T1000 (cell line): ENCODE measurements at places on chromosomes 2 and 18.

GRCh38 chr2:241189856-241190201 lies 1.4 kb downstream of the ANO7 start:
- DNase-seq, result no peak

DNA sequence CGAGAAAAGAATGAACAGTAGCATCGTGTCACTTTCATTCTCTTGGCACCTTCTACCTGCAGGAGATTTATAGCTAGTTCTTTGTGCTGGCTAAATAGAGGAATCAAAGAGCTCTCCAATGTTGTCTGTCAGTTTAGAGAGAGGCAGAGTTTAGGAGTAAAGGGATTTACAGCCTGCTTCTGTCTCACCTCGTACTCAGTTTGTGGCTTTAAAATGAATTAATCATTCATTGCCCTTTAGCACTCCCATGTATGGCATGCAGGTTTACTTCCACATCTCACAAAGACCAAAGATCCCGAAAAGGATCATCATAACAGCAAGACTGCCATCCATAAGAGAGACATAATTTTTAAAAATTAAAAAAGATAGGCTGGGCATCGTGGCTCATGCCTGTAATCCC lies 42.4 kb upstream of the ATL2 start:
- DNase-seq, result no peak

DNA sequence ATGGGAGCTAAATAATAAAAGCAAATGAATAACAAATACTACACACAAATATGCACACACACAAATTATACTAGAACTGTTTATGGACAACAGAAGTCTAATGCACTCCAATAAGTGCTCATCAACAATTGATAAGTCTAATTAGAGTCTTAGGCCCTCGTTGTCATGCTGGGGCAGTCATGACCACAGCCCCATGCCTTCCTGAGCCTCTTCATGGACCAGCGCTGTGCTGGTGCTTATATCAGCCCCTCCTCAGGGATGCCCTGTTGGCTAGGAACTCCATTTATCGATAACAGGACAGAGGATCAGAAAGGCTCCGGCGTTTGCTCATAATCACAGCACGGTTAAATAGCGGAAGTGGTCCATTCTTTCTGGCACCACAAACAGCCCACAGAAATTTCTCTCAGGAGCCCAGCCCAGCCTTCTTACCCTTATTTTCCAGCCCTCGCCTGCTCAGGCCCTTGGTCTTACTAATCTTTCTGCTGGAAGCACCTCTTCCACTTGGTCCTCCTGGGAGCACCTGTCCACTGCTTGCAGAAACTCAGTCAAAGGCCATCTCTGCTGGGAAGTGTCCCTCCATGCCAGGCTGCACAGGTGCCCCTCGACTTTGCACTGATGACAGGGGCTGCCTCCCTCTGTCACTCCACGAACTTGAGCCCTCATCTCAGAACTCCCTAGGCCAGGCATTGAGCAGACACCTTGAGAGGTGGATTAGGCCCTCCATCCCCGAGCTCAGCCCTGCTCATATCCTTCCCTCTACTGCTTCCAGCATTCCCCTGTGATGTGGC lies 500.2 kb upstream of the HS6ST1 start:
- DNase-seq, result no peak

GRCh38 chr2:45259138-45259537 lies 249.9 kb upstream of the SIX2 start:
- DNase-seq, result no peak

GRCh38 chr2:201971531-201972228 lies 62.0 kb upstream of the FZD7 start:
- DNase-seq, result peak; percentile 41
